RPMI7951 (cell line): ENCODE measurements at places on chromosomes 11 and 22.

- DNase-seq, result peak; percentile 95
Measured at GRCh38 chr22:32649515-32650200, 151.8 kb upstream of the TIMP3 start.

DNA sequence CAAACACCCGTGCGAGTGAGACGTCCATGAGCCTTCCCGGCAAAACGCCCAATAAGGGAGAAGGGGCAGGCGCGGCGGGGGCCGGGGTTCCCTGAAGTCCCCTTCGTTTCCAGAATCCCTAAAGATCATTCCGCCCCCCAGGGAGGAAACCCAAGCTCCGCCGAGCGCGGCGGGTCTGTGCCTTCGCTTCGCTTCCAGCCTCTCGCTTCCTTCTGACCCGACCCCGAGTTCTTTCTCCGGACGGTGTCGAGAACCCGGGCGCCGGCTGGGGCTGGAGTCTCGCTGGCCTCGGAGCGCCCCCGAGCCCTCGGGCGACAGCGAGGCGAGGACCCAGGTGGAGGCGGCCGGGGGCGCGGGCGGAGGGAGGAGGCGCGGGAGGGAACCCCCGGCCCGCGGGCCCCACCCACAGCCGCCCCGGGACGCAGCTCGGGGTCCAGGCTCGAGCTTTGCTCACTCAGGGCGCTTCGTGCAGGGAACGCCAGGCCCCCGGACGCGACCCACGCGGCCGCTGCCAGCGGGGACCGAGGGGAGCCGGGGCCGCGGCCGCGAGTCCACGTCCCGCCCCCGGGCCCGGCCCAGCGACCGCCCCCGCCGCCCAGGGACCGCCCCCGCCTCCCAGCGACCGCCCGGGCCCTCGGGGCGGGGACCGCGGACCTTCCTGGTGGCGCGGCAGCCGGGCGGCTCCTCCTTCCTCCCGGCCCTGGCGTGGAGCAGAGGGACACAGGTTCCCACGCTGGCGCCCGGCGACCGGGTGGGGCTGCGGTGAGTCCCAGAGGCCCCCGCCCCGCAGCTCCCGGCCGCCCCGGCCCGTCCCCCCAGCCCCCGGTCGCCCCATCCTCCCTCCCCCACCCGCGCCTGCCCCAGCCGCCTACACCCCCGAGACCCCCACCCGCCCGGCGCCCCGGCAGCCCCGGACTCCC is at the start of gene PGGHG:
Gene PGGHG (plus strand): TSS at position 649 of the 920 bp plus-strand sequence. CDS start 691 bp downstream, outside the sequence.
- peak; percentile 54 for DNase-seq

GRCh38 chr11:119339589-119340334 is 921 bp downstream of the C1QTNF5 start:
- no peak for DNase-seq

- DNase-seq, result peak; percentile 69
Measured at GRCh38 chr22:37198258-37199102, 10.4 kb upstream of the C1QTNF6 start.

- peak; percentile 79 for DNase-seq
Measured at GRCh38 chr11:44600839-44601383, 35.4 kb downstream of the CD82 start.

GRCh38 chr11:21385669-21386440 is 716.5 kb downstream of the NELL1 start:
- DNase-seq, result no peak

DNA sequence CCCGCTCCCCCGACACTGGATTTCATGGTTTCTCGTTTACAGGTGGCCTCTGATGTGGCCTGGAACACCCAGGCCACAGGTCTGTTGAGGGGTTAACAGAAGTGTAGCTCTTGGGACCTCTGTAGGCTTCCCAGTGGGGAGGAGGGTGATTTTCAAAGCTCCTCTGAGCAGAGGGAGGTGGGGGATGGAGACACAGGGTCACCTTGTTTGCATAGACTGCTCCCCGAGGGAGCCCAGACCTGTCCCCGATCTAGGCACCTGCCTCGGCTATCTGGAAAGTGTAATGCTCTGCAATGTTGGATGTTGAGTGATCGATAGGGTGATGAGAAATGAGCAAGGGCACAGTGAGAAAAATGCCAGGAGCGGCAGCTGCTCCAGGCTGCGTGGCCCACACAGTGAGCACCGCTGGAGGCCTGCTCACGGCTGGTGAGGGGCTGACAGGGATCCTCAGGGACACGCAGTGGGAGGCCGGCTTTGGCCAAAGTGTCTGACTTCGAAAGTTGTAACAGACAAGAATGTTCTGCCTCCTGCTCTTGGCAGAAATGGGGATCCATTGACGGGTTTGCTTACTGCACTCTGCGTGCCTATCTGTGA is 594.1 kb downstream of the BRD1 start:
- no peak for DNase-seq

DNA sequence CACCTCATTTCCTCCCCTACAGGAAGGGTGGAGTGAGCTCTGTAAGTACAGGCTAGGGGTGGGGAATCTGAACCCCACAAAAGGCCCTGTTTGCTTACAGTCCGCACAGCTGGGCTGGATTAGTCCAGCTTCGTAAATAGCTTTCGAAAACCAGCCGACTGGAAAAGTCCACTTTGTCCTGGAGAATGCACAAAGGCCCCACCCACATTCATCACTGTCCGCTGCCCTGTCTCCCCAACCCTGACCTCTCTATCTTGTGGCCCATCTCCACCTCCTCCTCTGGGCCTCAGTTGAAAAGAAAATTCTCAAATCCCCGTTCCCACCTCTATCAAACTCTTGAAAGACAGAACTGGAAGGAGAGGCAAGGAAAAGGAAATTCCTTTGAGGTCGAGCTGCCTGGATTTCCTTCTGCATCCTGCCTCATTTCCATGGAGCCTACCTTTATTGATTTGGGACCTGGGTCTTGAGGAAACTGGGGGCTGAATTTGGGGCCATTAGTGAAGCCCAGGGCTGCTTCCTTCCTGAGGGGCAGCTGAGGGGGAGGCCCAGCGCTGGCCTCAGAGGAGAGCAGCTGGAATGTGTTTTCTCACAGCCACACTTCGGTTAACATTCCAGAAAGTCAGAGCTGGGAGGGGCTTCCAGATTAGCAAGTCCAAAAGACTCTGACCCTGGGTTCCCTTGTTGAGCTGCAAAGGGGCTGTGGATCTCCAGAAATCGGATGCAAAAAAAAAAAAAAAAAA is 147.6 kb downstream of the FBXO7 start:
- DNase-seq, result peak; percentile 88

DNA sequence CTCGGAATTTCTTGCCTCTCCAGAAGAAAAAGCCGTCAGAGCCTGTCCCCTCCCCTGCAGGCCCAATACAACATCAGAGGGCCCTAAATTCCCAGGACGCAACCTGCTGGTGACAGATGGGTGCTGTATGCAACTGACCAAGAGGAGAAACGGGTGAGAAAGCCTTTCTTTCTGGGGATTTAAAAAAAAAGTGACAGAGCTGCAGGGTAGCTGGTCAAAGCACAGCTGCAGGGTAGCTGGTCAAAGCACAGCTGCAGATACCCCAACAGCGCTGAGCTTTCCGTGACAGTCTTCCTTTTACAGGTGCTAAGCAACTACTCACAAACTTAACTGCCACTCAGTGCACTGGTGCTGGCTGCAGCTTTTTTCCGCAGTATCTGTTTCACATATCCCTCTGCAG is 17.8 kb downstream of the AP1B1 start:
- no peak for DNase-seq

DNA sequence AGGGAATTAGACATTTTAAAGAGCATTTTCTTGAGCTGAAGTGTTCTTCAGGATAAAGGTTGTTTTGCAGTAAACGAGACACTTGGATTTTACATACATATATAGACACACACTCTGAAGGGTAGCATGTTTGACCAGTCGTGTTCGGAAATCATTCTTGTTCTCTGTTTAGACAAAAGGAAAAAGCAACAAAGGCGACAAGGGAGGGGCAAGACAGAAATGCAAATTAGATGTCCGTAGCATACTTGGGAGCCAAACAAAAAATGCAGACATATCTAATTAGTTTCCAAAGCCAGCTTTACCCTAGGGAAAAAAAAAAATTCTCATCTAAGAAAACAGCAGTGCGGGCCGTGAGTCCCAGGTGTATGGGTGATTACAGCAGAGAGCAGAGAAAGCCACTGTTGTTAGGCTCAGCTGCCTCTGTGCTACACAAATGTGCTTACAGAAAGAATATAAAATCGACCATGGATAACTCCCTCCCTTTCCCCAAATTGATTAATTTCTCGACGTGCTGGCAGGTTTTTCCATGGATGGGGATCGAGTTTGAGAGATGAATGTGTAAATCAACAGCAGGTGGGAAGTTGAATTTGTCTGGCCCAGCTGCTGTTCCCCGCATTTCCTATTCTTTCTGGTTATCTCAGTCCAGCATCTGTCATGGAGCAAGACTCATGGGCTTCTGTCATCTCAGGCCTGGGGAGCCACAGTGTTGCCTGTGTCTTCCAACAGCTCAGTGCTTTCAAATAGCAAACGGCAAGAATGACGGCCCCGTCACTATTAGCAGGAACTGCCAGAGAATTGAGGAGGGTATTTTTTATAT is 176.5 kb upstream of the TTC12 start:
- no peak for DNase-seq

DNA sequence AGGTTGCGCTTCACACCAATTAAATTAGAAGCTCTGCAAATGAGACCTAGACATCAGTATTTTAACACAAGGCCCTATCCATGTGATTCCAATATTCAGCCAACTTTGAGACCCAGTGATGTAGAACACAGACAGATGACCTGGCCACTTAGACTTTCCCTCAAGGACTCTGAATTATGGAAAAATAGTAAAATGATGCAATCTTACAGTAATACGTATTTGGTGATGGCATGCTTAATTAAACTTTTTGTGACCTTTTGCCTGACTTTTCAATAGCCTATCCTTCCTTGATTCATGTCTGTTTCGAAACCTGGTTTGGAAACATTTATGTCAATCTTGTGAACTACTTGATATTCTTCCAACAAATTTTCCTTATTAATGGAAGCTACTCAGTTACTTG is 521.2 kb downstream of the KCNA4 start:
- no peak for DNase-seq

DNA sequence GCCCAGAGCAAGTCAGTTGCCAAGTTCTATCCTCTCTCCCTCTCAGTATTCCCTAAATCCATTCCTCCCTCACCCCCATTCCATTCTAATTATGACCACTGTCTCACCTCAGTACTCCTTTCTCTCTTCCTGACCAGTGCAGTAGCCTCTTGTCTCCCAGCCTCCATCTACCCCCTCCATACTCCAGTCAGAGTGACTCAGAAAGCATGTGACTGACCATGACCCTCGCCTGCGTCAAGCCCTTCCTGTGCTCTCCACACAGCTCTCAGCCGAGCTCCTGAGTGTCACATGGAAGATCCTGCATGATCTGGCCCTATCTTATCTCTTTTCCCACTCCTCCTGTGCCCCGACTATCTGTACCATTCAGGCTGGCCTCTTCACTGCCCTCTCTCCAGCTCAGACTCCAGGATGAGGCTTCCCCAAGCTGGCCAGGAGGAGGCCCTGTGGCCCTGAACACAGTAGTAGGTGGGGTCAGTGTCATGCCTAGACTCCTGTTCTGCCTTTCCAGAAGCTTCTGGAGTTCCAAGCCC is 42.6 kb downstream of the NEU3 start:
- DNase-seq, result peak; percentile 83

DNA sequence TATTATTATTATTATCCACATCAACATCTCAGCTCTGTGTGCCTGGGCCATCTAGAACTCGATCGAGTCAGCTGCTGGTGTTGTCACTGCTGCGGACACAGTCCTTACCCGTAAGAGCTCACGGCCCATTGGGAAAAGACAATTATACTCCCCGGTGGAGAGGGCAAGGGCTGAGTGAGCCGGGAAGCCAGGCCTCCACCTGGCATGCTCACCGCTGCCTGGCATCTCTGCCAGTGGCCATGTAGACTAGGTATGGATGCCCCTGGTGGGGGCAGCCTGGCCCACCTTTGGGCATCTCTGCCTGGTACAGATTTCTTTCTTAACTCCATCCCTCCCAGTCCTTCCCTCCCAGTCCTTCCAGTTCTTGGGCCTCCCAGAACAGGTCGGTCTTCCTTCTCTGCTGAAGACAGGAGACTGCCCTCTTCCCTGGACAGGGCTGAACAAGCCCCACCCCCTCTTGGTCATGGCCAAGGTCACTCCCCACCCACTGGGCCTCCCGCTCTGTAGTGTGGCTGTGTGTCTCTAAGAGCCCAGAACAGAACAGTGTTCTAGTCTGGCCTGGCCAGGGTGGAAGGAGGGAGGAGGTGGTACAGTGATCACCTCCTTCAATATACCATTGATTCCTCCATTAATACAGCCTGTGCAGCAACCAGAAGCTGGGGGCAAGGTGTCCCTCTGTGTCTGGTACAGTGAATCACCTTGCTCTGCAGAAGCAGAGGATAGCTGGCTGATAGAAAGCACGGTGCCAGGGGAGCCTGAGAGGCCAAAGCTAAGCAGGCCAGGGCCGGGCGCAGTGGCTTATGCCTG is 57.7 kb downstream of the FLRT1 start:
- DNase-seq, result no peak

DNA sequence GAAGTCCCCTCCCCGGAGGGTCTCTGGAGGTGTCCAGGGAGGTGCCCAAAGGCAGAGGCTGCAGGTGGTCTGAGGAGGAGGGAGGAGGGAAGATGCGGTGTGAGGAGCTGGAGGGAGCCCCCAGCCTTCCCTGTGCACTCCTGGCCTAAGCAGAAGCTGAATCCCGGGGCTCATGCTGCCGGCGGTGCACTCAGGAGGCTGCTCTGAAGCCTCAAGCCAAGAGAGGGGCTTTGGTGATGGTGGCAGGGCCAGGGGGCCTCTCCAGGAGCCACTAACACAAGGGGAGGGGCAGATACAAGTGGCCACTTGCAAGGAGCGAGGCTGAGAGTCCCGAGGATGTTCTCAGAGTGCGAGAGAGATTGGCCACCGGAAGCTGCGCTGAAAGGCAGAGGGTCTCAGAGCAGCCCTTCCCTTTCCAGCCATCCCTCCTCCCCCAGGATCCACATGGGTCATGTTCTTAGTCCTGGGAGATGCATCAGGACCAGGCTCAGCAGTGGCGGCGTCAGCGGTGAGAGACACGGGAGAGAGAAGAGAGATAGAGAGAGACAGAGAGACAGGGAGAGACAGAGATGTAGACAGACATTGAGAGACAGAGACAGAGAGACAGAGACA is 774 bp upstream of the MRGPRG start:
- DNase-seq, result no peak

DNA sequence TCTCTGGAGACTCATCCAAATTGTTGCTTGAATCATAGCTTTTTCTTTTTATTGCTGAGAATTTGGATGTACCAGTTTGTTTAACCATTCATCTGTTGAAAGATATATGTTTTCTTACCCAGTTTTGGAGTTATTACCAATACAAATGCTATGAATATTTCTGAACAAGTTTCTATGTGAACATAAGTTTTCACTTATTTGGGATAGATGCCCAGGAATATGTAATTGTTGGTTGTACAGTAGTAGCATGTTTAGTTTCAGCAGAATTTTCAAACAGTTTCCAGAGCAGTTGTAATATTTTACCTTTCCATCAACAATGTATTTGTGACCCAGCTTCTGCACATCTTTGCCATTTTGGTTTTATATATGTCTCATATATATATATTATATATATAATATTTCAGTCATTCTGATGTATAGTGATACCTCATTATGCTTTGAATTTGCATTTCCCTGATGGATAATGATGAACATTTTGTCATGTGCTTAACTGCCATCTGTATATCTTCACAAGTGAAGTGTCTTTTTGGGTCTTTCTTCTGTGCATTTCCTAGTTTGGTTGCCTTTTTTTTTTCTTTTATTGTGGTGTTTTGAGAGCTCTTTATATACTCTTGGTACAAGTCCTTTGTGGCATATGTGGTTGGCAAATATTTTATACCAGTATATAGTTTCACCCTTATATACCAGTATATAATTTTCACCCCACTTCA is 118.8 kb downstream of the LUZP2 start:
- DNase-seq, result no peak

- no peak for DNase-seq
Measured at GRCh38 chr11:37078521-37078920, 480.5 kb upstream of the RAG2 start.
